Foreskin fibroblast (primary cell): ENCODE measurements at places on chromosomes 7 and 10.
A peak's percentile ranks its signal among the peaks of the same experiment; 100 is the strongest.

DNA sequence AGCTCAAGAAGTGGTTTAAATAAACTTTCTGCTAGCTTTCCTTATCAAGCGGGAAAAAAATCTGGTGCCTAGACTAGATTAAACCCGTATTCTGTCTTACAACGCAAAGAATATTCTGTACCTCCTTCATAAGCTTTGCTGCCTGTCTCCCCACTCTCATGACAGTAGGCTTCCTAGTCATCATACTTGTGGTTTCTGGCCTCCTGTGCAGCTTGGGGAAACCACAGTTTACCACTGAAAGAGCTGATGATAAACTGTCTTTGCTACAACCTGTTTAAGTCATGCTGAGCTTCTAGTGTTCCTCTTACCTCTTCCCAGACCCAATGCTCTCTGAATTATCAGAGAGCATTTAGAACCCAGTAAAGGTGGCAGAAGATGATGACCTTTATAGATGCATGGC lies 55.0 kb downstream of the PODXL start:
- peak; percentile 46 for DNase-seq

- DNase-seq: no peak
Observed at GRCh38 chr7:51645255-51645654, 328.6 kb upstream of the COBL start.

- DNase-seq: peak; percentile 80
Observed at GRCh38 chr7:115356139-115356746, 434.3 kb downstream of the MDFIC start.

DNA sequence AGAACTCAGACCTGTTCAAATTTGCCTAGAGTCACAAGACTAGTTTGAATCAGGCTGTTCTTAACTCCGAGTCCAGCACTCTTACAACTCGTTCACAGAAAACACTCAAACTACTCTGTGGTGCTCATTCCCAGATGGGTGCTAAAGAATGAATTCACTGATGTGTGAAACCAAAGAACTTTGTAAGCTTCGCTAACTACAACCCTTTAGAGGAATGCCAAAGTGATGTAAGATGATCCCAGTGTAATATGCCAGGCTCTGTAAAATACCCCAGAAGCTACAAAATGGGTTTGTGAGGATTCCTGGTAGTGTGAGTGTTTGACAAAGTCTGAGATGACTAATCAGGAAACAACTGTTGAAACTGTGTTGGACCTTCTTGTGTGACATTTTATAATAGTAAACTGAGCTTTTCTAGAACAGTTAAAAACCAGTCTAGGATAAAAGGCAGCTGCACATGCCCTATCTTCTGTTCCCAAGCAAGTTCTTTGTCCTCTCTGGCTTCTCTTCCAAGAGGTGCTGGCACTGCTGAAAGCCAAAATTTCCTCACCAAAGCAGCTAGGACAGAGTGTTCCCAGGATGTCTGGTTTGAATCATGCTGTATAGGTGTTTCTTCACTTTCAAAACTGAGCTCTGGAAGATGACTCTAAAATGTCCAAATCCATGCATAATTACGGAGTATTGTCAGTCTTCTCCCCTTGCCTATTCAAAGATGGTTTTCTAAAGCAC lies 527.6 kb downstream of the SORCS1 start:
- DNase-seq: no peak

- DNase-seq: no peak
Observed at GRCh38 chr10:2619472-2619871, 447.9 kb upstream of the PFKP start.

DNA sequence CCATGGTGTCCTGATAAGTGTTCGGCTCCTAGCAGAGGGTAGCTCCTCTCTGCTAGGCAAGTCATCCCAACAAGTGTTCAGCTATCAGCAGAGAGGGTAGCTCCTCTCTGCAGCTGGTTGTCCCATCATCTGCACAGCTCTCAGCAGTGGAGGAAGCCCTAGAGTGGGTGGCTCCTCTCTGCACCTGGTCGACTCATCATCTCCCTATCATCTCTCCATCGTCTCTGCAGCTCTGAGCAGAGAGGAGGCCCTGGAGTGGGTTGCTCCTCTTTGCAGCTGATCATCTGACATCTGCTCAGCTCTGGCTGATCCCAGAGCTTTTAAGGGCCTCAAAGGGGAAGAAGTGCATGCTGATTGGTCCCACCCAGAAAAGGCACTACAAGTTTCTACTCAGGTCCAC lies 199.9 kb upstream of the KMT2E start:
- DNase-seq: no peak
